ENCODE measurements at places on chromosomes 6 and 20.
A peak's percentile ranks its signal among the peaks of the same experiment; 100 is the strongest.

DNA sequence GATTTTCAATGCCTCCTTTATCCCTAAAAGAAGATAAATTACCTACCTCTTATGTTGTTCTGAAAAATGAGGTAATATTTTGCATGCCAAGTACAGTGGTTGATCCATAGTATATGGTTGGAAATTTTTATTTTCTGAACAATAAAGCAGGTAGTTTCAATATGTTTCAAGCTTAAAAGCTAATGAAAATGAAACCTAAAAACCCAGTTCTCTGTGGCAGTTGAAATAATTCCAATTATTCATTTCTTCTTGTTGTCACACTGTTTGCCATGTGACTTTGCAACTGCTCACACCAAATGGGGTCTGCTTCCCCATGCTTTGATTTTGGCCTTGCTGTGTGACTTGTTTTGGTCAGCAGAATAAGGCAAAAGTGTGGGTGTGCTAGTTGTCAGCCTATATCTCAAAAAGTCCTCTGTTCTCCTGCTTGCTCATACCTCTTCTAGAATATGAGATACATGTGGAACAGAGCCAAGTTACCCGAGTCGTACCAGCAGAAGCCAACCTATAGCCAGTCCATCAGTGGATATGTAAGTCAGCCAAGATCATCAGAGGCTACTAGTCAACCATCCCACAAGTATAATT lies 197.2 kb upstream of the THEMIS start:
- DNase-seq = no peak

DNA sequence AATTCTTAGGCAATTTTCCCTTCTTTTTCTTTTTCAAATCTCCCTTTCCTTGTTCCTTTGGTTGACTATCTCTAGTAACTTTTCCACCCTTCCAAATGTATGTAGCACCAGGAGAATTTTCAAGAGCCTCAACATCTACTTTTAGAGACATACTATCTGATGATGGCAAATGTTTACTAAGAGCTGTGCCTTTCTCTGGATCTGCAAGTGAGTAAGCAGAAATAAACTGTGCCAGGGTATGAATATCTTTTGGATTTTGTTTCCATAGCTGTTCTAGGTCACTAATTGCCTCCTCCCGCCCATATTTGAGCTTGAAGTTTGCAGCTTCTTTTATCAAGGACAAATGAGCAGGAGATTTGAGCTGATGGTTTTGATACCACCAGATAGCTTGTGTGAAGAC lies 69.5 kb downstream of the GTF2H5 start:
- DNase-seq = no peak

DNA sequence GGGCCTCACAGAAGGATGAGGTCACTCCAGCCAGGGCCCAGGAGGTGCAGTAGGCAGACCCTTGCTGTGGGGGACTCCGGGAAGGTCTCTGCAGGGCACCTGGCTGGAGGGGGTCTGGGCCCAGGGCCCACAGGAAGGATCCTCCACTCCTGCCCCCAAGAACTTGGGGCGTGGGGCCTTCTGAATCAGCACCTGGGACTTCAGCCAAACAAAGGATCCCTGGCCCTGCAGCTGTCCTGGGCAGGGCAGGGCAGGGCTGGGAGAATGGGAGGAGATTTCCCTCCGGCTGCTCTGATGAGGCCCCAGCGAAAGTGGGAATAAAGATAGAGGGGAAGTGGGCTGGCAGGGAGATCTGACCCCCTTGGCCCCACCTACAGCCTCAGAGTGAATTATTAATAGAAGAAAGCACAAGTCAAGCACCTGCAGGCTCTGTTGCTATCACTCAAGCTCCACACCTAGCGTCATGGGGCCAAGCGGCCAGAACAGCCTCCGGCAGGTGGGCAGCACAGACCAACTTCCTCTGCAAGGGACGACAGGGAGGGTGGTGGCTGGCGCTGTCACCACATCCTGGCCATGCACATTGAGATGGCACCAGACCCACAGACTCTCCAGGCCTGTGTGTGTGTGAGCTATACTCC lies 61.6 kb upstream of the MRPS10 start:
- peak; percentile 51 for DNase-seq

- no peak for DNase-seq
Observed at GRCh38 chr6:125082908-125083683, 70.5 kb upstream of the TPD52L1 start.

DNA sequence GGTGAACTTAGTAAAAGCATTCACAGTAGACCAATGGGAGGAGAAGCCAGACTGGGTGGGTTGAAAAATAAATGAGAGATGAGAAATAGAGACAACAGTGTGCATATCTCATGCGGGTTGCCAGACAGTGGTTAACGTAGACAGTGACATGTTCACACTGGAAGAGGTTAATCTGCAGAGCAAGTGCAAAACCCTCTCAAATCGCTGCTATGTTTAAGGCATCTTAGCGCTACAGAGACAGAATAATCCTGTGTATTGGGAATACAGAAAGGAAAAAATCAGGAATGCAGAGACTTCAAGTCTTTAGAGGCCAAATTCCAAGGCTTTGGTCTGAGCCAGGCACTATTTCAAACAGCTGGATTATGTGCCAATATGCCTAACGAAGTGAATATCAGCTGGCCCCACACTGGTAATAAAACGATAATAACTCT lies 107.1 kb downstream of the TSHZ2 start:
- DNase-seq = no peak

DNA sequence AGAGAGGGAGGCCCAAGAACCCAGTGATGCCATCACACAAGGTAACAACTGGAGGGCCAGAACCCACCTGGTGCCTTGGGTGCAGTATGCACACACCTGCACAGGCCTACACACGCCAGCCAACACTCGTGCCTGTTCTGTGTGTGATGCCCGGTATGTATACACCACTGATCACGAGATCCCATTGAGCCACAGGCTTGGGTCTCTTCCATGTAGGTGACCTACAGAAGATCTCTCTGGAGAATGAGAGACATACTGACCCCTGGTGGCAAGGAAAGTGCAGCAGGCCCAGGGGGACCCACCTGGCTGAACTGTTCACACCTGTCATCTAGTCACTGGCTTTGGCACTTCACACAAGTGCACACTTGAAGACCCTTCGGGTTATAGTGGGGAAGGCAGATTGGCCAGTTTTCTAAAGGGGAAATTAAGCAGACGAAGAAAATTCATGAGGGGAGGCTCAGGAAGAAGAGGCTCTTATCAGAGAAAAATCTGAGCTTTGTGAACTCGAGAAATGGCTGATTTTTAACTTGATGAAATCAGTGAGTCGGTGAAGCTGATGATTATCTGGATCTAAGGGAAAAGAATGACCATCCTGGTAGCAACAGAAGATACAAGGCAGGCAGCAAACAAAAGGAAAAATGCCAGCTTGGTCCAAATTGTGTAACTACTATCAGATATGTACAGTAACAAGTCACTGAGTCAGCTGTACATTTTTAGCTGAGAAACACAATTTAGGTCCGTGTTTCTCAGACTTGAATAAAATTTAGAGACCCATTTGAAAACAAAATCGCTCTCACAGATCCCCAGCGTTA lies 69.1 kb upstream of the PBOV1 start:
- DNase-seq = peak; percentile 36

- DNase-seq = no peak
Observed at GRCh38 chr6:106025655-106026054, 60.5 kb upstream of the PRDM1 start.

- DNase-seq = no peak
Observed at GRCh38 chr6:110537208-110538123, 61.1 kb upstream of the SLC22A16 start.

GRCh38 chr6:138593909-138594757 lies 94.8 kb upstream of the NHSL1 start:
- DNase-seq = no peak

DNA sequence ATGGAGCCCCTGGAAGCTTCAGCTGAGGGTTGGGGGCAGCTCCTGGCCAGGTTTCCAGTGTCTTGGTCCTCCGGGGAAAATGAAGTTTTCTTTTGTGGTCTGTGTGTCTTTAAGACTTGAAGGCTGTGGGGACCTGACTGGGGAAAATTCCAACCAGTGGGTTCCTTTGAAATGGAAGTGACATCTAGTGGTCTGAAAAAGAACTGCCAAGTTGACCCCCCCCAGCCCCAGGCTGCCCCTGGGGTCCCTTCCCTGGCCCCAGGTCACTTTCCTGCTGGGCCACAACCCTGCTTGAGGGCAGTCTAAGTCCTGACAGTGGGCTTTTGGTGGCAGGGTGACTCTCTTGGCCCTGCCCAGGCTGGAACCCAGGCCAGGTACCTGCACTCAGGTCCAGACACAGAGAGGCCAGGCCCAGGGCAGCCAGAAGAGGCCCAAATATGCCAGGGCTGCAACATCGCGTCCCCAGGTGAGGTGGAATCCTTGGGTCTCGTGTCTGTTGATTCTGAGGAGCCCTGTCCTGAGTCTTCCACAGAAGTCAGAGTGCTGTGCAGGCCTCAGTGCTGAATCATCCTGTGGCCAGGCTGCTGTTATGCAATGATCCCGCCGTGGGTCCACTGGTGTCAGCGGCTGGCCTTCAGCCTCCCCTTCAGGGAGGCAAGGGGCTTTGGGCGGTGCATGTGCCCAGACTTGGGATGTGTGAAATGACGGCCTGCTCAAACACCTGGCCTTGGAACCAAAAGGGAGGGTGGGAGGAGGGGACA lies 68.4 kb downstream of the VEGFA start:
- DNase-seq = no peak

GRCh38 chr6:40320947-40321346 lies 266.2 kb downstream of the LRFN2 start:
- DNase-seq = no peak

- DNase-seq = no peak
Observed at GRCh38 chr20:25207960-25208534, 12.5 kb downstream of the ENTPD6 start.

DNA sequence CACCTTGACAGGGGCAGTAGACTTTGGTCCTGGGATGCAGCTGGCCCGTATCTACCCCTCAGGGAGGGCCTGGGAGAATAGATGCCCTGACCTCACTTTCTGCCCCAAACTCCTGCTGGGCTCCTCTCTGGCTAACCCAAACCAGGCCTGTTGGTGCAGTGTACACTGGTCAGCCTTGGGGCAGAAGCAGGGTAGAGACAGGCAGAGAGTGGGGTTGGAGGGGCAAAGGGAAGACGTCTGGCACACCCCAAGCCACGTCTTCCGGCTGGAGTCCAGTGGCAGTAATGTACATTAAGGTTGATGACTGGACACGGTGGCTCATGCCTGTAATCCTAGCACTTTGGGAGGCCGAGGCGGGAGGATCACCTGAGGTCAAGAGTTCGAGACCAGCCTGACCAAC lies 9.3 kb downstream of the DDR1 start:
- no peak for DNase-seq

DNA sequence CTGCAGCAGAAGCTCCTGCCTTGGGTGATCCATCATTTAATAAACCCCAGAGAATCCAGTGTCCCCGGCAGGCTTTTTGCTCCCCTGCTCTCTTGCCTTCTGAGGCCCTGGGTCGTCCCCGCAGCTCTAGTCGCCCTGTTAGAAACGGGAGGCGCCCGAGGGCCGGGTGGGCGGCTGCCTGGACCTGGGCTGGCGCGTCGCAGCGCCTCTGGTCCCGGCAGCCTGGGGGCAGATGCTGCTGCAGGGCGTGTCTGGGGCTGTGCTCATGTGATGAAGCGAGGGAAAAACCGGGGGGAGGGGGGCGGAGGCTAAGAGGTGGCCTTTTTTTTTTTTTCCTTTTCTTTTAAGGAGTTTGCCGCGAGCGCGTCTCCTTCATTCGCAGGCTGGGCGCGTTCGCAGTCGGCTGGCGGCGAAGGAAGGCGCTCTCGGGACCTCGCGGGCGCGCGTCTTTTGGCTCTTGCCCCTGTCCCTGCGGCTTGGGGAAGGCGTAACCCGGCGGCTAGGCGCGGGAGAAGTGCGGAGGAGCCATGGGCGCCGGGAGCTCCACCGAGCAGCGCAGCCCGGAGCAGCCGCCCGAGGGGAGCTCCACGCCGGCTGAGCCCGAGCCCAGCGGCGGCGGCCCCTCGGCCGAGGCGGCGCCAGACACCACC lies 394 bp downstream of the AKAP12 start:
- no peak for DNase-seq

GRCh38 chr6:33732817-33733708 lies 13.6 kb downstream of the IP6K3 start:
- no peak for DNase-seq

GRCh38 chr6:20630617-20631548 lies 96.6 kb downstream of the CDKAL1 start:
- DNase-seq = no peak

DNA sequence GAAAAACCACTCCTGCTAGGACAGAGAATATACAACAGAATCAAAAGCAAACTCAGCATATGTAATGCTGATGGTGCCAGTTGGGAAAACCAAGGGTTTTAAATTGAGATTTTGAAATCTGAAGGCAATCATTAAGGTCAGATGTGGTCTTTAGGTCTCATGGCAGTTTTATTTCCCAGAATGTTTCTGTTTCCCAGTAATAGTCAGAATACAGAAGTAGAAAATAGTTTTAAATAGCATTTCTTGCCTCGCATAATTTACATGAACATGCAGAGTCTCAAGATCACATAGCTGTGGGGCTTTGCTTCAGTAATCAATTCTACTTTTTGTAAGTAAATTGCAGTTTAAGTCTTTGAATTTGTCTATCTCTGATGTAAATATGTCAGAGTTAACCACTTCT lies 58.1 kb downstream of the RNF144B start:
- DNase-seq = no peak

DNA sequence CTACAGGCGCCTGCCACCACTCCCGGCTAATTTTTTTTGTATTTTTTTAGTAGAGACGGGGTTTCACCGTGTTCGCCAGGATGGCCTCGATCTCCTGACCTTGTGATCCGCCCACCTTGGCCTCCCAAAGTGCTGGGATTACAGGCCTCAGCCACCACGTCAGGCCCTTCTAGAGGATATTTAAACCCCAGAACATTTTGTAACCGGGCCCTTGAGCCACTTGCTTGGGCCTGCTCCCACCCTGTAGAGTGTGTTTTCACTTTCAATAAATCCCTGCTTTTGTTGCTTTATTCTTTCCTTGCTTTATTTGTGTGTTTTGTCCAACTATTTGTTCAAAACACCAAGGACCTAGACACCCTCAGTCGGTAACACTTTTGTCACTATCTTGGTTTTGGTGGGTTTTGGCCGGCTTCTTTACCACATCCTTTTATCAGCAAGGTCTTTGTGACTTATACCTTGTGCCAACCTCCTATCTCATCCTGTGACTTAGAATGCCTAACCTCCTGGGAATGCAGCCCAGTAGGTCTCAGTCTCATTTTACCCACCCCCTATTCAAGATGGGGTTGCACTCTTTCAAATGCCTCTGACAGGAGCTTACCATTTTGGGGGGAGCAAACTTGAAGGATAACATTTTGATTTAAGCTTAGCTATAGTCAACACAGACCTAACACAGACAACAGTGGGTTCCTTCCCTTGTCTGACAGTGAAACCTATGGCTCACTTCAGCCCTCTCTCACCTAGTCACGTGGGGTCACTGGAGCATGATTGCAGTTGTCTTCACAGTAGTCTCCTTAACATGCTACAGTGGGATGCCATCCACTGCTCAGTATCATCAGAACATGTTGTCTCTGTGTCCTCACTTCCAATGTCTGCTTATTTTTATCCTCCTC lies 27.9 kb upstream of the KIF6 start:
- no peak for DNase-seq

GRCh38 chr6:158475344-158476302 lies 84.3 kb upstream of the TMEM181 start:
- DNase-seq = no peak

GRCh38 chr20:36004045-36004444 lies 35.7 kb downstream of the CNBD2 start:
- no peak for DNase-seq

All from effector memory CD8-positive, alpha-beta T cell (primary cell).